ENCODE measurements at places on chromosomes 4 and X.

DNA sequence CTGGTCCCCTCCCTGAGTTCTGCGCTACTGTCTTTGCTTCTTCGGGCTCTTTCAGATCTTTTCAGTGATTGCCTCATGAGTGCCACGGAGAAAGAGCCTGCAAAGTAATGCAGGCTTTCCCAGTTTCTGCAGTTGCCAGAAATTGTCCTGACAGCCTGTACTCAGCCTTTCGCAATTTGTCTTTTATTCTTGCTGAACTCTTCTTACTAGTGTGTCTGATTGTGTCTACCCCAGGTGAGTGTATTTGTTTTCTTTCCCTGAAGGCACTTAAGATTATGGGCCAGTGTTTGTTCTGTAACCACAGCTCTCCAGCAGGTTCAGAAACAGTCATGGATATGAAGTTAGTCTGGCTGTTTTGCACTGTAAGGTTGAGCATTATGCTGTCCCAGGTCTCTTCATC is 47.1 kb downstream of the FAM193A start:
- DNase-seq: no peak

DNA sequence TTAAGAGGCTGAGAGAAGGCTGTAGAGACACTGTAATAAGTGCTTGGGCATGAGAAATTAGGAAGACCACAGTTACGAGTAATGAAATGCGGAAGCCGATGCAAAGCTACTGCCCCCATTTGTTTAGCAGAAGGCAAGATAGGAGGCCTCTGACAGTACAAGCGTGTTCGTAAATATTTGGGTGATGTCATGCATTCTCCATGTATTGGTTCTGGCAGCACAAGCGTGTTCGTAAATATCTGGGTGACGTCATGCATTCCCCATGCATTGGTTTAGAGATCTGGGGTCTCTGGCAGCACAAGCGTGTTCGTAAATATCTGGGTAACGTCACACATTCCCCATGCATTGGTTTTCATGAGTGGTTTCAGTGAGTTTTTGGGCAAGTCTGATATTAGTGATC is 661.5 kb upstream of the FRG1 start:
- no peak for DNase-seq

- DNase-seq: no peak
These were observed 28.2 kb downstream of the ANXA5 start for GRCh38 chr4:121668368-121669162.

DNA sequence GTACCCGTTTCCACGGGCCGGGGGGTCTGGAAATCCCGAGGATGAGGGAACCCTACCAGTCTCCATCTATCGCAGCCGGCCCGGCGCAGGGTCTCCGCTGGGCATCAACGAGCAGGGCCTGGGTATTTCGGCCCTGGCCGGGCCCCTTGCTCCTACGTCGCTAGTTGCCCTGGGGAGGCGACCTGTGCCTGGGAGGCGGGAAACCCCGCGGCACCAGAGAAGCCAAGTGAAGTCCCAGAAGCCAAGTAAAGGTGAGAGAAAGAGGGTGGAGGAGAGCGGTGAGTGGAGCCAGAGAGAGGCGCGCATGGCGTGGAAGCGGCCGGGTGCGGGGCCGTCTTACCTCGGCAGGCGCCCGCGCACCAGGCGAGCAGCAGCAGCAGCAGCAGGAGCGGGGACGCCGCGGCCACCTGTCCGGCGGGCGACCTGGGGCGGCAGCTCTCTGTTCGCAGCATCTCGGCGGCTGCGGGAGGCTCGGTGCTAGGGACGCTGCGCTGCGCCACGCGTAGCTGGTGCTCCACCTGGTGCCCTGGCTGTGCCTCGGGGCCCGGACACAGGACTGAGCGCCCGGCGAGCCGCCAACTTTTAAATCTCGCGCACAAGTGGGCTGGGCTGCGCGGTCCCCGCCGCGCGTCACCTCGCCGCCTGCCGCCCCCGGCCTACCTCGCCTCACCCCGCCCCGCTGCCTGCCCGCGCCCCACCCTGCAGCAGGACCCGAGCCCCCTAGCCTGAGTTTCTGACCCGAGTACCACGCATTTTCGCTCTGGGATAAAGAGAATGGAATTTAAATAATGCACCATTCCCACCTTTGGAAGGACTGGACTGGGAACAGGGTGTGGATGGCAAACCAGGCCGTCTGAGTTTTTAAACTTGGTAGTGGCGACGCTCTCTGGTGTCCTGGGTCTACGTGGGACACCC is at the start of gene NMU:
Gene NMU (minus strand): TSS at position 558 of the 915 bp plus-strand sequence. CDS start 106 bp downstream, at position 452.
- DNase-seq: peak; percentile 55

DNA sequence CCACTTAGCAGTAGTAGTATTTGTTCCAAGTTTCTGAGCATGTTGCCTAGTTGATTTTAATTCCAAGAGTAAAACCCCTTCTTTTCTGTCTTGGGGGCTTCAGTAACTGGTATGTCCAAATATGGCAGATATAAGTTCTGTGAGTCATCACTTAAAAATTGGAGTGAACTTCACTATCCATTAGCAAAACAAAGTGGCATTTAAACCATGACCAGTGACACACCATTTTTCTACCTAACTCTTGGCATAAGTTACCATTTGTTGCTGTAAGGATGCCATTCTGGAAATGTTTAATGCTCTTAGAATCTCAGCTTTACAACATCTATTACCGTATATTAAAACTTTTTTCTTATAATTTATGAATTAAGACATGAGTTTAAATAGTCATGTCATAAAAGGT is 102.0 kb downstream of the CBR4 start:
- DNase-seq: no peak

- no peak for DNase-seq
These were observed 178.7 kb downstream of the RASL11B start for GRCh38 chr4:53040851-53041250.

GRCh38 chr4:44722001-44722400 is 4.4 kb downstream of the GNPDA2 start:
- DNase-seq: no peak

DNA sequence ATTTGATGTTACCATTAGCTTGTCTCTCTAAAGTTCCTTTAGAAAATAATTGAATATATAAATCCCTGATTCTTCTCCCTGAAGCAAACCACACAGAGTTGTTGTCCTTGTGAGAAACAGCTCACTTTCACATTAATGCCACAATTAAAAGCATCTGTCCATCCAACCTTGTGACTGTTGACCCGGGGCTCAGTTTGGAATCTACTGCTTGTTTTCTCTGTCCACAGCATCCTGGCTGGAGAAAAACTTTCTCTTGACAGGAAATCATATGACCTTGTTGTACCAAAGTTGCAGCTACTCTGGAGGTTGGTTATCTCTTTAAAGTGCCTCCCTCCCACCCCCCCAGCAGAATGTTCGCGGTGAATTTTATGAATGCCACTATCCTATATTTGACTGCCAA is 3.1 kb downstream of the PRKG2 start:
- DNase-seq: no peak

- no peak for DNase-seq
These were observed 479.5 kb downstream of the NKX6-1 start for GRCh38 chr4:84019626-84020025.

- peak; percentile 57 for DNase-seq
These were observed 19.5 kb downstream of the UTP14A start for GRCh38 chrX:129925305-129926092.

DNA sequence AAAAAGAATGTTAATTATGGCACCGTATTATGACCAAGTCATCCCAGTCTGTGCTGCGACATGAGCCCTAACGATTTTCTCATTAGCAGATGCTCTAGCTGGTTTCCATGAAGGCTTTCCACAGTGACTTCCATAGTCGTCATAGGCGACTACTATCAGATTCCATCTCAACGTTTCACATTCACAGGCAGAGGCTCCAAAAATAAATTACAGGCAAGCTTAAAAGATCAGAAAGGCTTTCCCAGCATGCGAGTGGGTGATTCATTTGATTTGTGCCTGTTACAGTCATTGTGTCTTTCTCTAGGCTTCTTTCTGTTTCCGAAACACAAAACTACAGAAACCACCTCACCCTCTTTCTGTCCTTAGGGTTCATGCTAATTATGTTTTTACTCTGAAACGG is 43.2 kb downstream of the PALLD start:
- no peak for DNase-seq

GRCh38 chr4:148017801-148018200 is 285.9 kb downstream of the ARHGAP10 start:
- DNase-seq: no peak

- DNase-seq: no peak
These were observed 76.9 kb upstream of the SCOC start for GRCh38 chr4:140296335-140297220.

GRCh38 chrX:108312957-108313356 is 125.3 kb downstream of the COL4A6 start:
- DNase-seq: no peak

GRCh38 chr4:180706766-180707165 is 1536.4 kb upstream of the TENM3 start:
- DNase-seq: no peak

DNA sequence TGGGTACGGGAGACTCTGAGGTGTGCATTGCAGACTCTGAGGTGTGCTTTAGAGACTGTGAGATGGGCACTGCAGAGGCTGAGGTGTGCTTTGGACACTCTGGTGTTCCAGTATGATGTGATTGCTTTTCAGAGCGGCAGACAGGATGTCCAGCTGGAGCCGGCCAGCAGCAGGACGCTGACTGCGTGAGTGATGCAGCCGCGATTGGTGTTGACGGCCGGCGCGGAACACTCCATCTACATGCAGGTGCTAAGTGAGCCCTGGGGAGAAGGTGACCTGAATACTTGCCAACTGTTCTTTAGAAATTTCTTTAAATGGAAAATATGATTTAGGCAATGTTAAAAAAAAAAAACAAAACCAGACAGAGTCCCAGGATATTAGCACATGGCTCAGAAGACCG is 103.1 kb upstream of the PPP2R3B start:
- no peak for DNase-seq

DNA sequence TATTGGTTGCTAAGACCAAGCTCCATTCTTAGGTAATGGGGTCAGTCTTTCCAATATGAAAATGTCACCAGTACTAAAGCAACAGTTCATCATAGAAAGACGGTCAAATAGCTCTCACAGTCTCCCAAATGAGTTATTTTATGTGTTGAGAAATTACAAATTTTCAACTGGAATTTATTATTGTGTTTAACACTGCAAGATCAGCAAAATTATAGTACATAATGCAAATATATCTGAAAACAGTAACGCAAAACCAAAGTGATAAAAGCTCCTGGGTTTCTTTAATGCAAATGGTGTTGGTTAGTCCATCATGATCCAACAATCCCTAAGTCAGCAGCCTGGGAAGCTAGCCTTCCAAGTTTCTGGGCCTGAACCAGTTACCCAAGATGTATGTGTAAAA is 61.5 kb upstream of the EGFL6 start:
- no peak for DNase-seq

DNA sequence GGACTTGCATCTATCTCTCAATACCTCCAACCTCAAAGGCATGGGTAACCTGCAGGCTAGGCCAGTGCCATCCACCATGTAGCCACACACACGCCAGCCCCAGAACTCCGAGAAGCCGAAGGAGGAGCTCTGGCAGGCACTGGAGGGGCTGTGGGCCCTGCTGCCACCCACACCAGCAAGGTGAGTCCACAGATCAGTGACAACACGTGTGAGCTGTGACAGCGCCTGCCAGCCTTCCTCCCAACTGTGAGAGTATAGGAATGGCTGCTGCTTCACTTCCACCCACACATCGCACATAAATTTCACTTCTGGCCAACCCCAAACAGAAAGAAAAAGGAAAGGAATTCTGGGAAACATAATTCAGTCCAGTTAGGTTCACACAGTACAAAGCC is 422.6 kb downstream of the BCOR start:
- DNase-seq: no peak

DNA sequence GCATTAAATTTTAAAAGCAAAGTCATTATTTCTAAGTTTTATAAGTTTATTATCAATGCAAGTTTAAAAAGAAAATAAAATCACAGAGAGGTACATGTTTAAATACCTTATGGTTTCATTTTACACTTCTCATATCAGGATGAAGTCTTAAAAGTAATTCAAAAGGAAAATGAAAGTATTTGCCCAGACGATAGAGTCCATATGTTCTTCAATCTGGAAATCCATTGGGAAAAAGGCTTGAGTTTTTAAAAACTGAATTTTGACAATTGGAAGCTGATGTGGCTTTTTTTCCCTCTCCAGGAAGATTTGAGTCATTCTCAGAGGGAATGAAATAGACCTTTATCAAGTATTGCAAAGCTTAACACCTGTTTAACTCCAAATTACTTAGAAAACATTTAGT is 37.1 kb downstream of the MAB21L2 start:
- DNase-seq: peak; percentile 8

DNA sequence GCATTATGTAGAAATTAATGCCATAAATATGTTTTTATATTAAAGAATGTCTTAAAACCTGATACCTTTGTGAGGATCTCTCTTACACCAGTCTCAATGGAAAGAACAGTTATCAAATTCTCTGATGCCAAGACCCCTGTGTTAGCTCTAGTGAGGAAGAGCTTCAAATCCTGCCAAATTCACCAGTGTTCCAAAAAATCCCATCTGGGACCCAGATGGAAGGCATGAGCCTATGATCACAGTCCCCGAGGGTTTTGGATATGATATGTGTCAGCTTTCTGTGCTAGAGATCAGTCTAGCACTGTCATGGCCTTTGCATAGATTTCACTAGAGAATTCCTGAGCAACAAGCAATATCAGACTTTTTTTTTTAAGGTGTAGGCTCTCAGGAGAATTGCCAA is 412.1 kb downstream of the UBE2NL start:
- no peak for DNase-seq

GRCh38 chrX:26597981-26598380 is 382.0 kb downstream of the MAGEB5 start:
- no peak for DNase-seq

DNA sequence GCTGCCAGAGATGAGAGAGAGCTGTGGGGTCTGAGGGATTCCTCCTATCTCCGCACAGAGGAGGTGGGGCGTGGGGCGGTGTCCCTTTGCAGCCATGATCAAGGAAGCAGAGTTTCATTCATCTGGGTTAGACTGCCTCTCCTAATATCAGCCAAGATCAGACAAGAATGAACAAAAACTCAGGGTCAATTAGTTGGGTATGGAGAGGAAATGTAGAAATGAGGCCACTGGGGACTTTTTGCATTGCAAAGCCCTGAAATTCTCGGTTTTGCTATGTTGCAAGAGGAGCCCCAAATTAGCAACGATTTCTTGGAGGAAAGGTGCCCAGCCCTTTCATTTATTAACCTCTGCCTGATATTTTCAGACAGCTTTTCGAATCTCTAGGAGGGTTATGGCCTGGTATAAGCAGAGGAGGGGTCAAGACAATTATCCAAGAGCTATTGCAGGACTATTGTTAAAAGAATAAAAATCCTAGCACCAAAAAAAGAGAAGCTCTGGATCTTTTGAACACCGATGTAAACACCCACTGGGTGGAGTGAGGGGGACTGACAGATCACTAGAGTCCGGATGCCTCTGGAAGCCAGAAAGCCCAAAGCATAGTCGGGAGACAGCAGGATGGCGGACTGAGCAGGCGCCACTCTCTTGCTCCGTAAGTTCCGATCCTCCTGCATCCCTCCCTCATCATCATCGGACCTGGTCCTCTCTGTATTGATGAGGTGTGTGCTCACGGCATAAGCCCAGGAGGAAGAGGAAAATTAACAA is 34.4 kb upstream of the ACSL1 start:
- DNase-seq: peak; percentile 49
